ENCODE measurements at places on chromosomes 7 and 10.
A peak's percentile ranks its signal among the peaks of the same experiment; 100 is the strongest.

GRCh38 chr10:129914960-129915359 is 49.1 kb downstream of the EBF3 start:
- no peak for DNase-seq

GRCh38 chr10:25815236-25815635 is 118.8 kb upstream of the MYO3A start:
- no peak for DNase-seq

DNA sequence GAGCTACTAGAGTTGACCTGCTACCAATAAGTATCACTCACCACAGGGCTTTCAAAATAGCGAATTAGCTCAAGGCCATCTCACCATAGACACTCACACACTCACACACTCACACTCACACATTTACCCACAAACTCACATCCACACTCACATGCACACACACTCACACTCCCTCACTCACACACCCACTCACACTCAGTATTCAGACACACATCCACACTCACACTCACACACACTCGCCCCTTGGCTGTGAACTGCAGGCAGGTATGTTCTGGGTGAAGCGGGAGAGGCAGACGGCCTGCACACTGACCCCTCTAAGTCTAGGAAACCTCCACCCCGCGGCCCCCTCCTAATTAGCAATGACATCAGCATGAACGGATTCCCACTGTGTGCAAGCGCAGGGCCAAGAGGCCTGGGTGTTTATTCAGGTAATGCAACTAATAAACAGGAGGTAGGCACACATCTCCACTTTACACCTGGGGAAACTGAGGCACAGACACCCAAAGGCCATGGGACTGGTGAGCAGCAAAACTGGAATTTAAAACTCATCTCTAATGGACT is 94.6 kb downstream of the ADARB2 start:
- no peak for DNase-seq

DNA sequence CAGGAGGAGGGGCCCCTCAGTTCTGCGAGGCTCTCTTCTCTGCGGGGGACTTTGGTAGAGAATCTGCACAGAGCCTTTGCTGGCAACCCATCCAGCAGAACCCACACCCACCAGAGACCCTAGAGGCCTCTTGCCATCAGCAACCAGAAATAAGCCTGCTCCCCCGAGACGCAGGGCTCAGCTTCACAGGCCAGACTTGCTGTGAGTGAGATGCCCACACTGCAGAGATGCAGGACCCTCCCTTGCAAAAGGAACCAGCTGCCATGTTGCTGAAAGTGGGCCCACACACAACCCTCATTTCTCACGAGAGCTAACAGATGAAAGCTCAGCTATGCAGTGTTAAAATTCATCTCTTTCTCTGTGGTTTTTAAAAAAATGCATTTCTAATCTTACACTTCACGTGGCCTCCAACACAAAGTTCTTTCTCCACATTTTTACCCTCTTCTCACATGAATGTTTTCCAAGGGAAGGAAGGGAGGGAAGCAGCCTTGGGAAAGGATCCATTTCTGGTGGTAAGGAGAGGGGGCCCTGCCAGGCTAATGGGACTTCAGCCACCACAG is 171.6 kb downstream of the CCDC3 start:
- DNase-seq = no peak

DNA sequence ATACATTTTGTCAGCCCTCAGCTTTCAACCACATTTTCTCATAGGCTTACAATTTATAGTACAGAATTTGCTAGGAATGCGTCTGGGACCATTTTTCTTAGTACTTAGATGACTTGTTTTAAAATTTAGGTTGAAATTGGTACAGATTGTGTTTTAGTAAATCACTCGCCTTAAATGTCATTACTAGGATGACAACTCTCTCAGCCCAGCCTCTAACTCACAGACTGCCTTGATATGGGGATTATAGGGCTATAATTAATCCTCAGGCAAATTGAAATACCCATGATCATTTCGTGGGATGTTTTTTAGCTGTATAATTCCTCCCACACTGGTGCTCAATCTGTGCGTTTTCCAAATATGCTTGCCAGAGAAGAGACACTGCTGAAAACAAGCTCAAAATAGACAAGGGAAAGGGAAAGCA is 299.7 kb upstream of the AKR1E2 start:
- no peak for DNase-seq

GRCh38 chr7:2148189-2148588 is 84.6 kb downstream of the MAD1L1 start:
- DNase-seq = no peak

DNA sequence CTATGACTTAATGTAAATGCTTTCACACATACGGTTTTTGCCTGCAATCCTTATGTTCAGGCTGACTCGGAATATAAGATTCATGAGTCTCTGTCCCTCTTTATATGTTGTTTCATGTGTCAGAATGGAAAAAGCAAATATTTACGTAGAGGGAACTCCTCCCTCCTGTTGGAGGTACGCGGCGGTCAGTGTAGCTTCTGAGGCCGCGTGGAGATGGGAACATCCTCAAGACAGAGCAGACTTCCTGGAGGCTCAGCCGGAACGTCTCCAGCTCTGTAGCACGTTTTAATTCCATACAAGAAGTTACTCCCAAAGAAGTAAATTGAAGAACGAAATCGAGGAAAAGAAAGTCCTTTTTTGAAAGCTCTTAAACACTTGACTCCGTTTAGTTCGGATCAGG is 248.3 kb downstream of the EBF3 start:
- DNase-seq = no peak

GRCh38 chr7:93838966-93839365 is 51.6 kb downstream of the TFPI2 start:
- no peak for DNase-seq

DNA sequence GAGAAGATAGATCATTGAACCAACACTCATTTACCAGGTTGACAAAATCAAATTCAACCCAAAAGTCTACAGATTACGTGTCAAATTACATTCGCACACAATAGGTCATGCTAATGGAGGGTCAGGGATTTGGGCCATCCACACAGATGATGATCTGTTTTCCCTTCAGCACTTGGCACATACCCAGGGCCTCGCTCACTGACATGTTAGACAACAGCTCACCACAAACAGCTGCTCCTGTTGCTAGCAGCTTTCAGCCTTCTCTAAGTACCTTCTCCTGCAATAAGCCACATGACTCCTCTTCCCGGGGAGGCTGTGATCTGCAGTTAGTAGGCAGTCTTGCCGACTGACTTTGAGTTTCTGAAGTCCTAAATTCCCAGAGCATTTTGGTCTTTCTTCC is 18.4 kb downstream of the NKX2-3 start:
- DNase-seq = peak; percentile 19

DNA sequence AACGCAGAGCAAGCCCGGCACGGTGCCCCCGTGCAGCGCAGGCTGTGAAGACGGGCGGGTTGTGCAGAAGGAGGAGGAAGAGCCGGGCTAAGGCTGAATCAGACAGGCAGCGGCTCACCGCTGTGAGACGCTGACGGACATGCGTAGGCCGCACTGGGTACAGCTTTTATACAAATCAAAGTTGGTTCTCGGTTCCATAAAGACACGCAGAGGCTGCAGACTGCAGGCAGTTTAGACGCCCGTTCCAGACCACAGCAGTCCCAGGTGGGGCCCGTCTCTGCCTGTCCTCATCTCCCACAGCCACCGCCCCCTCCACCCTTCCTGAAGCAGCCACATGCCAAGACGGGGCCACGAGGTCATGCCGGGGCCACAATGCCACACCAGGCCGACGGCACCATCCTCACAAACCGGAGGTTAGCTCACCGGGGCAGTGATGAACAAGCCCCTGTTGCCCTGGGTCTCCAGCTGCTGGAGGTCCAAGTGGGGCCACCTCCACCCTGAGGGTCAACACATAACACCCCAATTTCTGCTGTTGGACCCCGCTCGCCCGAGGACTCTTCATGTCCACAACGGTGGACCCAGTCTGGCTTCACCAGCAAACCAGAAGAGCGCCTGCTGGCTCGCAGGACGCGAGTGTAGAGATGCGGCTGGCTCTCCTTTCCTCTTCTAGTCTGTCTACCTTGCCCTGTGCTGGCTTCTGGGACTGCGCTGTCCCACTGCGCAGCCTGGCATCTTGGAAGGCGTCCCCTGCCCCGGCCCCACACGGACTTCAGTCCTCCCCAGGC is 227.2 kb downstream of the ELFN1 start:
- peak; percentile 35 for DNase-seq

DNA sequence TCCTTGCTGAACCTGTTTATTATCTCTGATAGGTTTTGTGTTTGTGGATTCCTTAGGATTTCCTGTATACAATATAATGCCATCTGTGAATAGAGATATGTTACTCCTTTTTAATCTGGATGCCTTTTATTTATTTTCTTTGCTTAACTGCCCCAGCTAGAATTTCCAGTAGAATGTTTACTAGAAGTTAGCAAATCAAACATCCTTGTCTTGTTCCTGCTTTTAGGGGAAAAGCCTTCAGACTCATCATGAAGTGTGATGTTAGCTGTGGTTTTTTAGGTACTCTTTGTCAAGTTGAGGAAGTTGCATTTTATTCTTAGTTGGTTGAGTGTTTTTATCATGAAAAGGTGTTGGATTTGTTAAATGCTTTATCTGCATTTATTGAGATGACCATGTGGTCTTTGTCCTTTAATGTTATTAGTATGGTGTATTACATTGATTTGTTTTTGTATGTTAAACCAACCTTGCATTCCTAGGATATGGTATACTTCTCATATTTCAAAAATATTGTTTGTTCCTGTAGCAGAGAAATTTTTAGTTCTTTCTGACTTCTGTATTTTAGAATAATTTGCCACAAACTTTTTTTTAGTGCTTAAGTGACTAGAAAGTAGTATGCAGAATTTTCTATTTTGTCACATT is 24.3 kb downstream of the PPP2R2D start:
- no peak for DNase-seq

DNA sequence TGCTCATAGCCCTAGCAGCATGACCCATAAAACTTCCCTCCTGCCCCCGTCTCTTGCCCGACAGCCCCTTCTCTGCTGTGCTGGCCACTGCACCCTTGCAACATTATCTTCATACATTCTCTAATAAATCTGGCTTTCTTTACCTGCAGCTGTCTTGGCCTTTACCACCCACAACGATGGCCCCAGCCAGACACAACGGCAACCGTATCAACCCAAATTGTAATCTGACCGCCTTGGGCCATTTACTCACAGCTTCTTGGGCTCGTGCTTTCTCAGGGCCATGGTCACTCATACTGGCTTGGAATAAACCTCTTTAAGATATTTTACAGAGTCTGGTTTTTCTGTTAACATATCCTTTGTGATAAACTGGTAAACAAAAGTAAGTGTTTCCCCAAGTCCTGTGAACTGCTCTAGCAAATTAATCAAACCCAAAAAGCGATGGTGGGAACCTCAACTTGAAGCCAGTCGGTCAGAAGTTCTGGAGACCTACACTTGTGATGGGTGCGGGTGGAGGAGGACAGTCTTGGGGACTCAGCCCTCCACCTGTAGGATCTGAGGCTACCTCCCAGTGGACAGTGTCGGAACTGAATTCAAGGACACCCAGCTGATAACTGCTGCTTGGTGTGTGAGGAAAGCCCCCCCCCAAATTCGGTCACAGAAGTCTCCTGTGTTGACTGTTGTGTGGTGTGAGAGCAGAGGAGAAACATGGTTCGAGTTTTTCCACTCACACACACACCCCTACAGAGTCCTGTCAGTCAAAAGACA is 87.6 kb upstream of the ATP6V0A4 start:
- no peak for DNase-seq

GRCh38 chr7:134176037-134176350 is 48.9 kb downstream of the LRGUK start:
- DNase-seq = no peak

- DNase-seq = no peak
These were observed 37.4 kb downstream of the GOT1 start for GRCh38 chr10:99393036-99393435.

DNA sequence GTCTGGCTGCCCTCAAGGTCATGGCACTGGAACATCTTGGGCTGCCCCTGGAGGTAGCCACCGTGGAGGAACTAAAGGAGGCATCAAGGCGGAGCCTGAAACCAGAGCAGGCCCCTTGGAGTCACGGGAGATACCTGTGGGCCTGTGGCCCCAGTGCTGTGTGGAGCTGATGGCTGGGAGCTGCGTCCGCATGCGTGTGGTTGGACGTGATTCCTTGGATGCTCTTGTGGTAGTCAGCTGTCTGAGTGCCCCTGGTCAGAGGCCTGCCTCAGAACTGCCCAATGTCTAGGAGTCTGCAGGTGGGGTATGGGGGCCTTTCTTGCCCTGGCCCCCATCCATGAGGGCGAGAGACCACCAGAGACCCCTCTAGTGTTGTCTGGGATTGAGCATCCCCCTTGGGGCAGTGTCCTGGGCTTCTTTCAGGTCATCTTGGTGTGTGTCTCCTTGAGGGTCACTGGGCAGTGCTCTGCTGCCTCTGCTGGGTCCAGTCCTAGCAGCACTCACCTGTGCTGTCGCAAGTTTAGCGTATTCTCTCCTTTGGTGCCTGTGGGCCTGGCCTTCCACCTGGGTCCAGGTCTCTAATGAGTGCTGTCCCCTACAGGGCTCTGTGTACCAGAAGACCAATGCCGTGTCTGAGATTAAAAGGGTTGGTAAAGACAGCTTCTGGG is 8.1 kb downstream of the PGAM2 start:
- no peak for DNase-seq

DNA sequence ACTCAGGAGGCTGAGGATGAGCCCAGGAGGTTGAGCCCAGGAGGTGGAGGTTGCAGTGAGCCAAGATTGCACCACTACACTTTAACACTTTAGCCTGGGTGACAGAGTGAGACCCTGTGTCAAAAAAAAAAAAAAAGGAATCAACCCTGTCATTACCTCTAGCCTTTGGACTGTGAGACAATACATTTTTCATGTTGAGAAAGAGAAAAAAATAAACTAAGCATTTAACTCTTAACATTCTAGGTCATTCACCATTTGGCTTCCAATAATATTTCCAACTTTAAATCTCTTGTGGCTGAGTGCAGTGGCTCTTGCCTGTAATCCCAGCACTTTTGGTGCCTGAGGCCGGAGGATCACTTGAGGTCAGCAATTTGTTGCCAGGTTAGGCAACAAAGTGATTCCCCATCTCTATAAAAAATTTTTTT is 41.9 kb upstream of the TPST1 start:
- no peak for DNase-seq

DNA sequence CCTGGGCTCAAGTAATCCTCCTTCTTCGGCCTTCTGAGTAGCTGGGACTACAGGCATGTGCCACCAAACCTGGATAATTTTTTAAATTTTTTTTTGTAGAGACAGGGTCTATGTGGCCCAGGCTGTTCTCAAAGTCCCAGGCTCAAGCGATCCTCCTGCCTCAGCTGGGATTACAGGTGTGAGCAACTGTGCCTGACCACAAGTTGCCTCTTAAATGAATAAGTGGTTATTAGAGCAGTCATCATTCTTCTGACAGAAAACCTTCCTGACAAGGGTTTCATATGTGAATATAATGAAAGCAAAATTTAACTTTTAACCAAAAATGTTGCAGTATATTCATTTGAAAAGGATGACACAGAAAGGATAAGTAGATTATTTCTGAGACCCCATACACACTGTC is 532.5 kb downstream of the GRM8 start:
- no peak for DNase-seq

DNA sequence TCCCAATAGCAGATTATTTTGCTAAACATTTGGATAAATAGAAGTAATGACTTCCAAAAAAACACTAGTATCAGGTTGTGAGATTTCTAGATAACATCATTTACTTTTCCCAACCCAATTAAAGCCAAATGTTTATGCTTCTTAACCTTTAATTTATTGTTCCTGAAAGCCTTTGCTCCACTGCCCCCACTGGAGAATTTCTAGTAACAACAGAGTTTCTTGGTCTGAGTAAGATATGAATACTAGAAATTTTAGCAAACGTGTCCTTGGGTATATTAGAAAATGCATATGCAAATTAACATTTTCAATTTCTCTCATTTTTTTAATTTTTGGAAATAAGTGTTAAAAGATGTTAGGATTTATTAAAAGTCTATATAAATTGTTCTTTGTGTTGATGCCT is 958.0 kb upstream of the PHF14 start:
- DNase-seq = no peak

- DNase-seq = no peak
These were observed 107.4 kb downstream of the ARID5B start for GRCh38 chr10:62008946-62009345.

Measured in head of caudate nucleus (tissue), 42 donors.